ENCODE measurements at places on chromosomes 11 and 22.

DNA sequence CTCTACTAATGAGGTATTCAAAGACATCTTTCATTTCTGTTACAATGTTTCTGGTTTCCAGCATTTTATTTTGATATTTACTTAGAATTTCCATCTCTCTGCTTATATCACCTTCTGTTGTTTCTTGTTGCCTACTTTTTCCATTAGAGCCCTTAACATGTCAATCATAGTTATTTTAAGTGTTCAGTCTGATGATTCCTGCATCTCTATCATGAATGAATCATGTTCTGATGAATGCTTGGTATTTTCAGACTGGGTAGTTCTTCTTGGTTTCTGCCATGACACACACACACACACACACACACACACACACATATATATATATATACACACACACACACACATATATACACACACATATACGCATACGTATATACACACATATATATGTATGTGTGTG lies 486.4 kb upstream of the ISX start:
- no peak for DNase-seq

GRCh38 chr11:13277768-13278608 lies at the start of gene BMAL1:
TSS of gene BMAL1 (plus strand) at chr11:13277790. CDS start at chr11:13354309, 76,519 bp downstream.
- no peak for DNase-seq

GRCh38 chr11:116478669-116479668 lies 293.8 kb downstream of the BUD13 start:
- no peak for DNase-seq

GRCh38 chr11:119229741-119230140 lies 23.6 kb downstream of the CBL start:
- no peak for DNase-seq

DNA sequence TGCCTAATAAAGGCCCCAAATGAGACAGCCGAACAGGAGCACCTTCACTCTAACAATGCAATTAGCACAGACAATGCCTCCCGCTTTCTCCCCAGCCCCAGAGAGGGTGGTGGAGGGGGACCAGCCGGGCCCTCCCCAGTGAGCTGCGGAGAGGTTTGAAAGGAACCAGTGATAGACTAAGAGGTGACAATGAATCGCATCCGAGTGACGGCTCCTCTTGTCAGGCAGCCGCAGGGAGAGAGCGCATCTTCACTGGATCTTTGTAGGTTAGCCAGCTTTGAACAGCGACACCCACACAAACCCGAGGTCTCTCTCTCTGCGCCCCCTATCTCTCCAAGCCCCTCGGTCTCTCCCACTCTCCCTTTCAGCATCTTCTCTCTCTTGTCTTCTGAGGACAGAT lies 28.0 kb downstream of the FLRT1 start:
- no peak for DNase-seq

DNA sequence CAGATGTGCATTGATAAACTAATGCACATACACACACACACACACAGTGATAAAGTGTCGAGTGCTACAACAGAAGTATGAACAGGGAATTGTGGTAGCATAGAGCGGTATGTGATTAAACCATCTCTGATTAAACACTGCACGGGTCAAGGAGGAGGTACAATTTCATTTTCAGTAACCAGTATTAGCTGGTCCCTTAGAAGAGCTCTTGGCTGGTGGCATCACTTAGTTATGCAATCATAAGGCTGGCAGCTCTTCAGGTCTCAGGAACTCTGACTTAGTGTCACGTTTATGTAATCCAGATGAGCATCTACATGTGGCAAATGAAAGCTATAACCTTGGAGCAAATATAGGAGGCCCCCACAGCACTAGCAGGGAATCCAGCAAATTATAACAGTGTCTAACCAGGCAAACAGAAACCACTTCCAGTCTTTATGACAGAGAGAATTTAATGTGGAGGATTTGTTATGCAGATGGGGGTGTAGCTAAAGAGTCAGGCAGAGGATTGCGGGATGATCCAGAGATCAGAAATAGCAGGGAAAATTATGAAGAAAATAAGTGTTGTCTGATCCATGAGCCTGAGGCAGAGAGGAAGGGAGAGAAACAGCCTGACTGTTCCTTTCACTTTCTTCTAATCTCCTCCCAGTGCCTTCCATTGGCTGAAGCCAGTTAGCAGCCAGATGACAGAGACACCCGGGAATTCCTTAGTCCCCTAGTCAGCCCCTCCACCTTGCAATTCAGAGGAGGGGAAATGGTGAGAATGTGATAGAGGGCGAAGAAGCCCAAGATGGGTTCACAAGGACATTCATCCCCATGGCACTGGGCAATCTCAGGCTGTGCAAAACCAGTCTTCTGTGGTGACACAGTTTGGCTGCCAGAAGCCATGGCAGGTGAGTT lies 533.1 kb upstream of the TENM4 start:
- no peak for DNase-seq

DNA sequence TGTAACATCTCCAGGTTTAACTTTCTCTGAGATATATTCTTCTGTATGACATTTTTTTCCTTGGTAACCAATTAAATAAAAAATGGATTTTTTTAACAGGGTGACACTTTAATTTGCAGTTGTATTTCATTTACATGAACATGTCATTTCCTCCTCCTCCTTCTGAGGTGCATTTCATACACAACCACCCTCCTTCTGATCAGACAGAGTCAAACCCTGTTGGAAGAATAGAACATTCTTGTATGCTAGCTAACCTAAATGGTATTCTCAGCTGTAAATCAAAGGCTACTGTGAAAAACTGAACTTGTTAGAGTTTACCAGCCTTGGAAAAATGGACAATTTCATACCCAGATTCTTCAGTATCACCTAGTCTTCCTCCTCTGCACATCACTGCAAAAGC lies 52.7 kb upstream of the CHRM4 start:
- no peak for DNase-seq

- peak; percentile 35 for DNase-seq
Observed at GRCh38 chr11:118997627-118998387, at the start of gene CENATAC. TSS of gene CENATAC (plus strand) at chr11:118998138. CDS start at chr11:118998198, 60 bp downstream.

GRCh38 chr11:71194710-71195109 lies 57.7 kb downstream of the SHANK2 start:
- no peak for DNase-seq

DNA sequence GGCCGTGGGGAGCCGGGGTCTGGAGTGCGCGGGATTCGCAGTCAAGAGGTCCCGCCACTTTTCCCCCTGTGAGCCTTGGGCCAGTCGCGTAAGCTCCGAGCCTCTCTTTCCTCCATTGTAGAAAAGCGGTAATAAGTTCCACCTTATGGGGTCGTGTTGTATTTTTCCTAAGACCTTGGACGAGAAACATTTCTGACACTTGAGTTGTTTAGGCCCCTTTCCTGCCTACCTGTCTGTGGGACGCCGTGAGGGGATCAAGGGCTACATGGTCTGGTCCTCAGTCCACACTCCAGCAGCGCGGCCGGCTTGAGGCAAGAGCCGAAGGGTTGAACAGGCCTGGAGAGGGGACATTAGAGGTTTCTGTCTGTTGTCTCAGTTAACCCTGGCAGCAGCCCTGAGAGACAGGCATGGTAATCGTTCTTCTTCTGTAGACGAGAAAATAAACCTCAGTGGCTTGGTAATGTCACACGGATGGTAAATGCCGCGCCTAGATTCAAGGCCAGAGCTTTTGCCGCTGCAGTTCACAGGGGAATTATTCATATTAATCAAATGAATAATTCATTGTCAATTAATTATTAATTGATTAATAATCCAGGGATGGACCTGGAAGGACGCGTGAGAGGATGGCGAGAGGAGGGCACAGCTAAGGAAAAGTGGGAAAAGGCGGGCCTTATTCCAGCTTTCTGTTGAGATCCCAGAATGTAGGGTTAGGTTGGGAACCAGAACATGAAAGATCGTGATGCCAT lies 545 bp downstream of the FEN1 start:
- no peak for DNase-seq

DNA sequence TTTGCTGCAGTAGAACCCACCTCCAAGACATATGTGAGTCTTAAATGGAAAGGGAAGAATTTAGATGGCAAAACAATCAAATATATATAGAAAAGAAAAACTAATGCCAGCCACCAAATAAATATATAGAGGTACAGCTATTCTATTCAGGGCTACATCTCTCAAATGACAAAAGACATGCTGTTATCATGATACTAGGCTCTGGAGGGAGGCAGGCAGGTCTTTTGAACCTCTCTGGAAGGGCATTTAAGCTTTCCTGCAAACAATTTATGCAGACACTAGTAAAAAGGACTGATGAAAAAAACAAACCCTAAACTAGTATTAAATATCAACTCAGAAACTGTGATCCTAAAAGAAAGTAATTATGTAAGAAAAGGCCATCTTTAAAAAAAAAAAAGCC lies 24.4 kb downstream of the UEVLD start:
- DNase-seq: no peak

GRCh38 chr11:61151545-61152252 lies 9.5 kb downstream of the VPS37C start:
- DNase-seq: no peak

- peak; percentile 85 for DNase-seq
Observed at GRCh38 chr11:19679952-19680828, 32.4 kb upstream of the NAV2 start.

- no peak for DNase-seq
Observed at GRCh38 chr11:5508605-5509004, 1.2 kb downstream of the UBQLN3 start.

DNA sequence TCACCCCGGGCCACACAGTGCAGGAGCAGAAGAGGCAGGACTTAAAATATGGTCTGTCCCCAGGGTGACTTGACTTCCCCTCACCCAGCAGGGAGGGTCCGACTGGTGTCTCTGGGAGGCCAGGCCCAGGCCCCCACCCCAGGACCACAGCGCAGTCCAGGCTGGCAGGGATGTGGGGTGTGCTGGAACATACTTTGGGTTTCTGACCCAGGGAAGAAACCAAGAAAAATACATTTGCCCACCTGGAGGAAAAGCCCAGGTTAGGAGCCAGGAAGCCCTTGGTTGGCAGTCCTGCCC lies 5.2 kb downstream of the C1QTNF6 start:
- DNase-seq: no peak

DNA sequence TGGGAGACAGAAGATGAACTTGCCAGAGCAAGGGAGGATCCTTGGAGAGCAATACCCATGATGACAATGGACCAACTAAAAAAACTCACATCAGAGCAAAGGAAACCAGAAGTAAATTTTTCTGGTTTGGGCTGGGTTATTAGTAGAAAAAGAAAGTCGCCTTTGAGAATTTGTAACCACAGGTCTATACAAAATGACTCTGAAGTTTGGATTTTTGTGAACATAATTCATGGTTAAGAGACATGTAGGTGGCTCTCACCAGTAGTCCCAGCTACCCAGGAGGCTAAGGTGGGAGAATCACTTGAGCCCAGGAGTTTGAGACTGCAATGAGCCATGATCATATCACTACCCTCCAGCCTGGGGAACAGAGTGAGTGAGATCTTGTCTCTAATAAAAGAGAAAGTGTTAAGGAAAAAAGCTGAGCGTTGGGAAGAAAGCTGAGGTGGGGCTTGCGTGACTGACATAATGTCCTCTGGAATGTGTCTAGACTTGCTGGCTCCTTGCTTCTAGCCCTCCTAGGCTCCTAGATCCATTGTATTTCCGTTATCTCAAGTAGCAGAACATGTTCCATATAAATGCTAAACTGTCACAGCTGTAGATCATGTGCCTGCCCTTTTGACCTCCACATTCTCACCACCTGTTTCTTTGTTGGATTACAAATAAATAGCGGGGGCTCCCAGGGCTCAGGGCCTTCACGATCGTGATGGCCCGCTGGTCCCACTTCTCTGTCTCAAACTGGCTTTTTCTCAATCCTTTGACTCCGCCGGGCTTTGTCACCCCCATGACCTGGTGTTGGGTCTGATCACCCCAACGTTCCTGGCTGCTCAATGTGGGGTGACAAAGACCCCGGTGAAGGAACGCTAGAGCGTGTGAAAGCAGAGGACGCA lies 56.2 kb upstream of the SC5D start:
- DNase-seq: no peak

GRCh38 chr22:30694171-30694639 lies 469 bp upstream of the OSBP2 start:
- DNase-seq: no peak

Measured in AG09309 (cell line).